ENCODE measurements at places on chromosomes 3 and 15.

- DNase-seq, result no peak
Observed at GRCh38 chr15:31100738-31101137, 787 bp downstream of the TRPM1 start.

- DNase-seq, result no peak
Observed at GRCh38 chr15:63856711-63857460, 23.1 kb upstream of the HERC1 start.

DNA sequence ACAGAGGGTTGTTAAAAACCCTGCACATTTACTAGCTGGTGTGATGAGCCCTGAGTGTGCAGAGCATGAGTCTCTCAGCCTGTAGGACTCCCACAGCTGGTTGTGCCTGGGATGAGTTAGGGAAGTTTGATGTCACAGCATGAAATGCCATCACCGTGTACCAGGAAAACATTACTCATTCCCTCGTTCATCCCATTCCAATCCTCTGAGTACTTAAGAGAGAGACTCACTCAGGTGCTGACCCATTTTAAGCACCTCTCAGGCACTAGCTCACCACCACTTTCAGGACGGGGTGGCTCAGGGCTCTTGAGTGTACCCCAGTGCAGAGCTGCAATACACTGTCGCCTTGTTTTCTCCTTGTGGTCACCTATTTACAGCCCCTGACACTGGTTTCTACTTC, 18.7 kb downstream of the MGLL start:
- DNase-seq, result no peak

GRCh38 chr3:192409838-192410683, 317.3 kb downstream of the FGF12 start:
- peak; percentile 66 for DNase-seq

GRCh38 chr3:105730801-105731354, 137.9 kb downstream of the CBLB start:
- no peak for DNase-seq

- no peak for DNase-seq
Observed at GRCh38 chr3:174016186-174016585, 618.6 kb downstream of the NLGN1 start.

DNA sequence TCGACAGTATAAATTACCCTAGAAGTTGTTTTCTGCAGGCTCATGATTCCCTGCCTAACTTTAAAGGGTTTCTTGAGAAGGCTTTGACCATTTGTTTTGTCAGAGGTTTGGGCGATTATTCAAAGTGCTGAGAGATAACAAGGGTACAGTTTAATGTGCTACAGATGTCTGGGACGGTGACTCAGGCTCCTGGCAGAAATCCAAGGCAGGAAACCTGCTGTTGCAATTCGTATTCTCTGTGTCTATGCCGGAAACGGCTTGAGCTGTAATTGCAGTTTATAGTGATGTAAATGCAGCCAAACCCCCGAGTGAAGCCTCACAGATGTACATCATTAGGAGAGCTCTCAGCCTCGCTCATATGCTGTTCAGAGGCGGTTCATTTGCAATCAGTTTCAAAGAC, 65.6 kb downstream of the SYNPR start:
- DNase-seq, result peak; percentile 77

GRCh38 chr3:147760085-147760484, 350.9 kb downstream of the ZIC1 start:
- DNase-seq, result no peak

DNA sequence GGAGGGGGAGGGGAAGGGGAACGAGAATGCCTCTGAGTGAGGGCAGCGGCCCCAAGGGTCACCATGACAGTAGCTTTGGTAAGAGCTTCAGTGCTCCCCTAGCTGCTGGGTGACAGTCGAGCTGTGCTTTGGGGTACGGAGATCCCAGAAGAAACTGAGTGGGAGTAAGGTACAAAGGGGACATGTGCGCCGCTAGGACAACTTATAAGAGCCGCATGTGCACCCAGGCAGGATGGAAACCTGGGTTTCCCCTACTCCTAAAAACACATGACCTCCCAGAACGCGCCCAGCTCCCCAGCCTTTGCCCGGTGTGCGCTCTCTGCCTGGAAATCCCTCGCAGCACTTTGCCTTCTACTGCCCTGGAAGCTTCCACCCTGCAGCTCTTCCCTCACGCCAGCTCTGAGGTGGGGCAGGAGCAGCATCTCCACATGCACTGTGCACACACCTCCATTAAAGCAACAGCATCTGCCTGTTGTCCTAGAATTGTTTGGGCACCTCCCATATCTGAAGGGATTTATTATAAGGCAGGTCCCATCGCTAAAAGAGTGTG, 232.2 kb downstream of the ADAMTS17 start:
- no peak for DNase-seq

GRCh38 chr3:51353691-51354090, 31.4 kb upstream of the MANF start:
- DNase-seq, result no peak

- no peak for DNase-seq
Observed at GRCh38 chr3:104066658-104067057, 1300.1 kb upstream of the ALCAM start.

DNA sequence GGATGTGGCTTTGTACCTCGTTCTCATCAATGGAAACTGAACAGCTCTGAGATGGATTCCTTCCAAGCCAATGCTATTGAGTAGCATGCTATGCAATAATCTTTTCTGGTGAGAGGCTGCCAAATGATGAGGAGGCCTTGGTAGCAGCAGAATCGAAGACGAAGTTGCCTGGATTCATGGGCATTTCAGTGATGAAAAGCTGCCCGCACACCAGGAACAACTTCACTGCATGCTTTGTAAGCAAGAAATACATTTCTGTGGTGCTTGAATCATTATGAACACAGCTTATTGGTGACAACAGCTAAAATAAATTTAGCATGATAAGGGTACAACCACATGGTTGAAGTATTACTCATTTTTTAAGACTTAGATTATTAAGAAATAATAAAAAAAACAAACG, 246.8 kb upstream of the ROBO1 start:
- DNase-seq, result no peak

DNA sequence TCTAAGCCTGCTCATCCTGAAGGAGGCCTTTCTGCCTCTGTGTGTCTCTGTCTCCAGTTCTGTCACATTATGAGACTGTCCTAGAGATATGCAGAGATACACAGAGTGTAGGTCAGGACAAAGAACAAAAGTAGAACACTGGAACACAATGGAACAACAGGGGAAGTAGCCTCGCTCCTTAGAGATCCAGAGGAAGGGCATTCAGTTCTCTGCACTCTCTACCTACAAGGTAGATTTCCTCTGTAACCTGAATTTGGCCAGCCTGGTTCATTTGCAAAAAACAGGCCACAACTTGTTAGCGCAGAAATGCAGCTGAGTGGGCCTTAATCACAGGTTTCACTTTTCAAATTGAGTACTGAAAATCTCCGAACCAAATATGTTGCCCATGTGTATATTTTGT, 19.4 kb downstream of the NEK10 start:
- peak; percentile 13 for DNase-seq

GRCh38 chr3:125150525-125151441, 61.8 kb downstream of the SLC12A8 start:
- no peak for DNase-seq

- no peak for DNase-seq
Observed at GRCh38 chr3:5891711-5892110, 704.2 kb downstream of the EDEM1 start.

DNA sequence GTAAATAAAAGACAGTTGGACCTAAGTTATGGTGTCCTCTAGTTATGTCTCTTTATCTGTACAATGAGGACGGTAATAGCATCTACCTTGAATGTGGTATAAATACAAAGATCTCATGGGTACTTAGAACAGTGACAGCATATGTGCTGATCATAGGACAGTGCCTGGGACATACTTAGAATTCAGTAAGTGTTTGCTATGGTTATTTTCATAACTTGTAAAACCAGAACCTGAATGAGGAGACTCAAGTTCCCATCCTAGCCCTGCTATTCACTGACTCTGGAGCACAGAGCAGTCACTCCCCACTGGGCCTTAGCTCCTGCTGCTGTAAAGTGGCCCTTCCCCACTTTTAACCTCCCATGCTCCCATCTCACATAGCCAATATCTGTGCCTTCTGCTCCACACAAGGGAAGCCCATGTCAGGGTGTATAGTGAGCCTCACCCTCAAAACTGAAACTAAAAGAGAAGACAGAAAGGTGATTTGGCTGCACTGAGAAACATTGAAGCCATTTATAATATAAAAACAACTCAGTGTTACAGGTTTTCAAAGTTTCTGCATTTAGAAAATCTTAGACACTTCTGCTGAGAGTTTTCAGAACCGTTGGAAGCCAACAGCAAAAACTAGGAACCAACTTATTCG, 225.4 kb upstream of the UBE2E2 start:
- no peak for DNase-seq

- DNase-seq, result no peak
Observed at GRCh38 chr15:92025706-92026270, 172.3 kb downstream of the SLCO3A1 start.

GRCh38 chr3:66555214-66555844, 54.5 kb upstream of the LRIG1 start:
- no peak for DNase-seq

DNA sequence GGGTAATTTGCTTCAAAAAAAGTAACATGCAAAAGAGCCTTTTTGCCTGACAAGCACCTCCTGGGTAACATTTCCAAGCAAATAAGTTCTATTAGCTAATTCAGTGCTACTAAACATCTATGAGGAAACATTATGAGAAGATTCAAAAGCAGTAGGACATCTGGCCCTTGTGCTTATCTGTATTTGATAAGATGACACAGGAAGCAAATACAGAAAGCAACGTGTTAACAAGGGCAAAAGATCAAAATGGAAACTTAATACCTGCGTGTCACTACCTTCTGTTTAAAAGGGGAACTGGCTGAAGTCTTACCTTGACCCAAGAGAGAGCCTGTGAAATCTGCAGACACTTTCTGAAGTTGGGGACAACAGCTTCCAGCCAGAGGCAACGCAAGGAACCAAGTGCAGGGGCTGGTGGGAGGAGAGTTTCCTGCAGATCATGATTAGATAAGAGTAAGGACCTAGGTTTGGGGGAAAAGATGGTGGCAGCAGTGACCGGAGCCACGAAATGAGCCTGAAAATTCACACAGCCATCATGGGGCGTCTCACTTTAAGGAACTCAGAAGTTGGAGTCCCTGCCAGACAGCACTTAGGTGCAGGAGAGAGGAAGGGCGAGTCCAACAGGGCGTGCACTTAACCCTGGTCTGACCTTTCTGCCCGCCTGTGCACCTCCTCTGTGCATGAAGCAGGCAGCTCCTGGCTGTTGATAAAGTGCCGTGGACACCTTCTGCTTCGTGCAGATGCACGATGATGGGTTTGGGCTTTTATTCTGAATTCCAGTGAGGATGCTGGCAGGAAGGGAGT, 153.6 kb upstream of the BHLHE40 start:
- no peak for DNase-seq

DNA sequence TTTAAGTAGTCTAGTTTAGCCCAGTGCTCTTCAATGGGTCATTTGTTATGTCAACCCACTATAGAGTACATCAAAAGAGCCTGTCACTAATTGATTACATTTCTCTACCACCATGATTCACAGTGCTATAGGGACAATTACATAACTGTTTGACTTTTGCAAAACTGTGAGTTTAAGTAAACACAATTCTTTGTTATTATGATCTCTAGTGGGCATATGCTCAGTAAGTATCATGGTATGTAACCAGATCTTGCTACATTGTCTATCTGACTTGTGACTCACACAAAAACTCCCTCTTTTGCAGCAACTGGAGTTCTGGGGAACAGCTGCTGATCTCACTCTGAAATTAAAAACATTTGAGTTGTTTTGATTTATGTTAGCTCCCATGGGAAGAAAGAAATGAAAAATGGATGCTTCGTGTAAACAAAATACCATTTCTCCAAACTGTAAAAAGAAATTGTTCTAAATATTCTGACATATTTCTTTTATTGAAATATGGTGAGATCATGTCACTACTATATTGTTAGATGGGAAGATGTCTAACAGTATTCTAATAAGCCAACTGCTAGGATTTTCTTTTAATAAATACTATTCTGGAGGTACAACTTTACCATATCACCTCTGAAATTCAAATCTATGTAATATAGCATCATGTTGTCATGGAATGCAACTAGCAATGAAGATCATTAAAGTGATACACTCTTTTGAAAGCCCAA, 470.4 kb downstream of the ROBO1 start:
- peak; percentile 42 for DNase-seq

- no peak for DNase-seq
Observed at GRCh38 chr3:48034000-48034516, 17.8 kb upstream of the MAP4 start.

DNA sequence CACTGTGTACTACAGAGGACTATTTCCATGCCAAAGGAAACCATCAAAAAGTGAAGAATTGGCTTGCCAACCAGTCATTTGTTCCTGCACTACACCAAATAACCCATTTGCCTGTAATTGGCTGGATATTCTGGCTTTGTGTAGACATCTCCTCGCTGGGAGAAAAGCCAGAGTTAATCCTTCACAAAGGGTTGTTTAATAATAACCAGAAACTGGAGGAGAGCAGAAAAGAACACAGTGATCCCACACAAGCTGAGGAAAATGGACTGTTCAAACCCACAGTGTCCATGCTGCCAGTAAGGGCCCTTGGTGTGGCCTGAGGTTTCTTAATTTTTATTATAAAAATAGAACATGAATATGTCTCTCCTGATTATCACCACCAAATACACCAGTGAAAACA, 294.0 kb downstream of the RORA start:
- no peak for DNase-seq

- no peak for DNase-seq
Observed at GRCh38 chr3:66270701-66271100, 49.9 kb downstream of the SLC25A26 start.

DNA sequence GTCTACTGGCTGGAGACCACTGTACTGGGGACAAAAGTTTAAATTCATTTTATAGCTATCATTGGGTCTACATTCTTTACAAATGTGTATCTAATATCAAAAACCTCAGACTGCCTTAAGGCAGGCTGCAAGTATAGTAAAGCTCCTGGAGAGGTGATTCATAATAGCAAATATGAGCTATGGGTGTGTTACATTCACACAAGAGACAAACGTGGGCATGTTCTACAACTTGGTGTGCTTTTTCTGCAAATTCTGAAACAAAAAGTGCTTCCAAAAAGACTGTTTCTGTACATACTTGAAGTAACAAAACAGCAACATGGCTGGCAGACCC, 1101.4 kb downstream of the ROBO1 start:
- no peak for DNase-seq

- DNase-seq, result no peak
Observed at GRCh38 chr15:79067969-79068368, 22.6 kb downstream of the RASGRF1 start.

DNA sequence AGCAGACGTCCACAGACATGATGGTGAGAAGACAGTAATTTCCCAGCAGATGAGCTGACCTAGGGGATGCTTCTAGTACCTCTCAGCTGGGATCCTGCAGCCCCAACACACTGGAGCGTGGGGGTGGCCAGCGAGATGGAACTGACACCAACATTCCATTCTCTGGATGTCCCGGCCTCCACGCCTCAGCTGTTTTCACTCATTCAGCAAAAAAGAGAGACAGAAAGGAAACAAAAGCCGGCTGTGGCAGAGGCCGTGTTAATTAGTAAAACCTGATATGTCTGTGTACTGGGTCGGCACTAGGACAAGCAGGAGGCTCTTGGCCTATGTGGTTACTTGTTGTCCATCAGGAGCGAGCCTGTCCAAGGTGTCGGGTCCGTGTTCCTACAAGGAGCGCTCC, 82.6 kb upstream of the MYZAP start:
- no peak for DNase-seq
